ENCODE measurements at places on chromosomes 7 and 10.
A peak's percentile ranks its signal among the peaks of the same experiment; 100 is the strongest.

GRCh38 chr7:141462958-141463357 lies 88.3 kb upstream of the AGK start:
- peak; percentile 58 for DNase-seq

DNA sequence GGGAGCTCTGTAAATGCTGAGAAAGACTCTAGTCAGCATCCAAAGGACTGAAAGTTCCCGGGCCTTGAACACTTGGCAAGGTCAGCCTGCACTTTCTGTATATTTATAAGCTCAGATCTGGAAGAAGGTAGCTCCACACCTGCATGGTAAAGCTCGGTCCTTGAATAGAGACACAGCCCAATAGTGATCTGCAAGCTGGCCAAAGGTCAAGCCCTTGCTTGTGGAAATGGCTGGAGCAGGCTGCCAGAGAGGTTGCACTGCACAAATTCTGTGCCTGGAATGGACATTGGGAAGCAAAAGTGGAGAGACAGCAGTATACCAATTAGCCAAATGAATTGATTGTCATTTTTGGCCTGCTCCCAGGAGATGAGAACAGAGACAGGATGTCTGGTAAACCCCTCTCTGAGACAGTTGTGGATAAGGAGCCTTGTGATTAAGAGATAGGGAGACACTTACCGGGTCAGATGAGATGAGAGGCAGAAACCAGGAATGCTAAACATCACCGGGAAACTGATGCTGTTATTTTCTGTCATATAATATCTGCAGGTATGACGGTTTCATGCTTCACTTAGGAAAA lies 8.0 kb upstream of the FRA10AC1 start:
- DNase-seq, result no peak

DNA sequence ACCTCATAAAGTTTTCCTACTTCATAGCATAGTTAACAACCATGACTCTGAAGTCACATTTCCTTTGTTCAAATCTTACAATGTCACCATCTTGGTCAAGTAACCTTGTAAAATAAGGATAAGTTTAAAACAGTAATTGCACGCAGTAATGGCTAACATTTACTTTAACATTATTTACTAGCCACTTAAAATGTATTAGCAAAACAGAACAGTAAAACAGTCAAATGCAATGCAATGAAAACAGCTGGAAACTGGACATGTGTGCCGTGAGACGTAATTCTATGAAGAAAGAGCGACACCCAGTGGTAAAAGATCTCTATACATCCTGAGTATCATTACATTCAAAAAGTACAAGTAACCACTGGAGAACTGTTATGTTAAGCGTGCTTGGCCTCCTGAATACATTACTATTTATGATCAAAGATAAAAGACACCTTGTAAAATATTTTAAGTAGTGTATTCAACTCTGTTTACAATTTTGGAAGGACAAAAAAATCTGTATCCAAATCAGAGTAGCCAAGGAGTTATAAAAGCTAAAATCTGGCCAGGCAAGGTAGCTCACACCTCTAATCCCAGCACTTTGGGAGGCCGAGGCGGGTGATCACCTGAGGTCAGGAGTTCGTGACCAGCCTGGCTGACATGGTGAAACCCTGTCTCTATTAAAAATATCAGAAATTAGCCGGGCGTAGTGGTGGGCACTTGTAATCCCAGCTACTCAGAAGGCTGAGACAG lies 27.2 kb downstream of the ATE1 start:
- peak; percentile 40 for DNase-seq

DNA sequence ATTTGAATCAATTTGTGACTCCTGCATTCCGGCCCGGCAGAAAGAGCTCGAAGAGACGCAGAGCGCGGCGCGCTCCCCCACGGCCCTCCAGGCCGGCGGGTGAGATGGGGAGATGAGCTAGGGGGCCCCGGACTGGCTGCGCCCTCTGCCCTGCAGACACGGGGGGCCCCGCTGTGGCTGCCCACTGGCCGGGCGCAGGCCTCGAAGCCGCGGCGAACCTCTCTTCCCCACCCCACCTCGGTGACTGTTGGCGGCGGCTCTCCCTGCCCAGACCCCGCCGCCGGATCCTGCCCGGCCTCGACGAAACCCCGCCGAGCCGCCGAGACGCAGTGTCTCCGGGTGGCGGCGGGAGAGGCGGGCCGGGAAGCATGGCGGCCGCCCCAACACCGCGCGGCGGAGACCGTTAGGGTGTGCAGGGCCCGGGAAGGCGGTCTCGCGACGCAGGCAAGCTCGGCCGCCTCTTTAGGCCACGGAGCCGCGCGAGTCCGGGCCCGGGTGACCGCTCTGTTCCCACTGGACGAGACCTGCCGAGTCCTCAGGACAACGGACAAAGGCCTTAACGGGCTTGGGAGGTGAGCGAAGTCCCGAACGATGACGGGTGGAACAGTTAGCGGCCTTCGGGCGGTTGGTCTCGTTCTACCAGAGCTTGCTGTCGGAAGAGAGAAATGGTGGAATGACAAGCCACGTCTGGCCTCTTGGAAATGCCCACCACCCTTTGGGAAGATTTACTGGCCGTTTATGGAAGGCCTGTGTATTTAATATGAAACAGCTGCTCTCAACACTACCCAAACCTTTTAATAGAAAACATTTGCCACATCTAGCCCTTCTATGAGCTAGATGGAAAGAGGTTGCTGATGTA lies 24.3 kb downstream of the NUP42 start:
- no peak for DNase-seq

GRCh38 chr7:371119-371778 lies 81.3 kb downstream of the FOXL3 start:
- DNase-seq, result no peak

DNA sequence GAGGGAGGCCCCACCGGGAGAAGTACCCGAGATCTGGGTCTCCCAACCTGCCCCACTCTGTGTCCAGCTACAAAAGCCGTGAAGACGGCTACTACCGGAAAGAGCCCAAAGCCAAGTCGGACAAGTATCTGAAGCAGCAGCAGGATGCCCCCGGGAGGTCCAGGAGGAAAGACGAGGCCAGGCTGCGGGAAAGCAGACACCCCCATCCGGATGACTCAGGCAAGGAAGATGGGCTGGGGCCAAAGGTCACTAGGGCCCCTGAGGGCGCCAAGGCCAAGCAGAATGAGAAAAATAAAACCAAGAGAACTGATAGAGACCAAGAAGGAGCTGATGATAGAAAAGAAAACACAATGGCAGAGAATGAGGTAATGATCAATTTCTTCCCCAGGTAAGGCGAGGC lies 59.1 kb upstream of the PDCD4 start:
- DNase-seq, result no peak

DNA sequence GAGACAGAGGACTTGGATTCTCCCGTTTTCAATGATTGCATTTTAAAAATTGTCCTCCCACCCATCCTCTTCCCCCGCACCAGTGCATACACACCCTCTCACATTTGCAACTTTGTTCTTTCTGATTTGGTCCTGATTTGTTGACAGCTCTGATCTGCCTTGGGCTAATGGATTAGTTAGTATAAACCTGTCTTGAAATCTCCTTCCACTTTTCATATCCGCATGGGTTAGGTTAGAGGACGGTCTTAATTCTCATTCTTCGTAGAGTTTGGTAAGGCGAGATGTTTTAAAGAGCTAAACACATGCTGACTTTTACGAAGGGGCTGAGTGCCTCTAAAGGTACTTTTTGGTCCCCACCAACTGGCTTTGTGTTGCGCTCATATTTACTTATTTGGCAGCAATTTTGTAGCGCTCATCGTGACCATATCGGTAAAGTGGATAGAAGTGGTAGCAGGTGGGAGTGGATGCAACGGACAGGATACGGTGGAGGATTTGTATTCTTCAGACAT lies 1.1 kb downstream of the AHR start:
- peak; percentile 37 for DNase-seq

DNA sequence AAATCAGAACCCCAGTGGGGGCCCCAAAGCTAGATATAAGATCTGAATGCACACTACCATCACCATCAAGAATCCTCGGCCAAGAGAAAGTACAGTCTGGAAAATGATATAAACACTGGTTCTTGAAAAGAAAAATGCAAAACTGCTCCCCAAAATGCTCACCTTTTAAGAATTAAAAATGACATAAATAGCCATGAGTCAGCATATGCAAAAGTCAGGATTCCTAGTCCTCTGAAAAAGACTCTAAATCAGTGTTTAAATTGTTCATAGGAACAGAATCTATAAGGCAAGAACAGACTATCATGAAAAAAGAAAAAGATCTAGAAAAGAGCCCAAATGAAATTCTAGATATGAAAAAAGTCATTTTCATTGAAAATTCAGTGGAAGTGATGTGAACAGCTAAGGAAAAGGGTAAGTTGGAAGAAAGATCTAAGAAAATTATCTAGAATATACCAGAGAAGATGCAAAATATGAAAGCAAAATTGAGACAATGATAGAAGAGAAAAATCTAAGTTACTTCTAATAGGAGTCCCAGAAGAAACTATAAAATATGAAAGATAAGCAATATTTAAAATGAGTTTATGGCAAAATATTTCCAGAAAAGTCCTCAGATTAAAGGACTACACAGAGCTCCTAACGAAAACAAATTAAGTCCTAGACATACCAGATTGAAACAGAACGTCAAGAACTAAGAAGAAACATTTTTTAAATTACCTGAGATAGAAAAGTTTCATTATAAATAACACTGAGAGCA lies 18.9 kb downstream of the HNRNPA2B1 start:
- no peak for DNase-seq

- DNase-seq, result no peak
Observed at GRCh38 chr10:15180736-15181135, 12.2 kb upstream of the NMT2 start.

GRCh38 chr10:47034441-47035051 lies 123.3 kb downstream of the PTPN20 start:
- no peak for DNase-seq

DNA sequence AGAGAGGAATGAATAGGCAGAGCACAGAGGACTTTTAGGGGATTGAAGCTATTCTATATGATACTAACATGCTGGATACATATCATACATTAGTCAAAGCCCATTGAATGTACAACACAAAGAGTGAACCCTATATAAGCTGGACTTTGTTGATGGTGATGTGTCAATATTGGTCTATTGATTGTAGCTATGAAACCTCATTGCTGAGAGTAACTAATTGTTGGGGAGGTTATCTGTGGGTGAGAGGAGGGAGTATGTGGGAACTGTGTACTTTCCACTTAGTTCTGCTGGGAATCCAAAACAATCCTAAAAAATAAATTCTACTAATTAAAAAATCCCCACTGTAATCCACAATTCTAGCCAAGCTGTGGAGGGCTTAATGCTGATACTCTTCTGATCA lies 22.0 kb upstream of the CYP2C9 start:
- DNase-seq, result no peak

GRCh38 chr7:94665426-94665825 lies 9.5 kb upstream of the SGCE start:
- no peak for DNase-seq

DNA sequence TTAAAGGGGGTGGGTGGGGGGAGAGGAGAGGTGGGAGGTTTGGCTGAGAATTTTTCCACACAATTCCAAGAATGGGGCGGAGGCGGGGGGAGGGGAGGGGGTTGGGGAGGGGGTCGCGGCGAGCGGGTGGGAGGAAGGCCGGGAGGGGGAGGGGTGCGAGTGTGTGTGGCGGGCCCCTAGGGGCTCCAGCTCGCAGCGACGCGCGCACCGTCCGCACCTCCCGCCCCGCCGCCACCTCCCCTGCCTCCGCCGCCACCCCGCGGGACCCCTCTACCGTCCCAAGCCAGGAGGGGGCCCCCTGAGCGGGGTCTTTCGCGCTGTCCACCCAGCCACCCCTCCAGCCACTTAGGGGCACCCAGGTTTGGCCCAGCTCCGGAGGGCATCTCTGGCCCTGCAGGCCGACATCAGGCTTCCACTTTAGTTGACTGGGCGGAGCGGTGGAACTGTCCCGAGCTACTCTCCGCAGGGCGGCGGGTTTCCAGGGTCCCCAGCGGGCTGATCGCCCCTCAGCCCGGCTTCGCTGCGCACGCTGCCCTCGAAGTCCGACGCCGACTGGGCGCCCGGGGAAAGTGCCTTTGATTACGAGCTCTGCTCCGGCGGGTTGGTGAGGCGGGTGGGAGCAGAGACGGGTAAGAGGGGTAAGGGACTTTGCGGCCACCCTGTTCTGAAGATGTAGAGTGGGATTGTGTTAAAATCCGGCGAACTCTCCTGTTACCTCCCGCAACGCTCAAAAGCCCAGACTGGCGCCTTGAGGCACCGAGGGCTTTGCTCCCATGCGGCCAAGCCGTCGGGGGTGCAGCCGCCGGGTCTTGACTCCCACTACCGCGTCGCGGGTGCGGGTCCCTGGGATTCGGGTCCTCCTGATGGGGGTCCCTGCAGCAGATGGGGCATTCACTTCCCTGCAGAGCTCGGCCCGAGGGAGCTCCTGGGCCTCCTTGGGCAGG lies 1.8 kb upstream of the VAX1 start:
- DNase-seq, result no peak

DNA sequence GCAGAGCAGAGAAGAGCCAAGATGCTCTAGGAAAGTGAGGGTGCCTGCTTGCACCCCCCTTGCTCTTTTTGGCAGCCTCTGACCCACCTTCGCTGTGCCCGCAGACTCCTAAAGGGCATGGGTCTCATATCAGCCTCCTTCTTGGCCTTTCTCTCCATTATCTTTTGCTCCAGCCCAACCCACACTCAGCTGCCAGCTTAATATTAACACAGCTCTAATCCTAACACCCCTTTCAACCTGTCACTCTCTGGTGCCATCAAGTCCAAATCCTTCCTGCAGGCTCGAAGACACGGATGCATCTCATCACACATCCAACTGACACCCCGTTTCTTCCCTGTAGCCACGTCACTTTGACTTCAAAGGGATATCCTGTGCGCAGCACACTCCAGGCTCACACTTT lies 171.6 kb upstream of the AUTS2 start:
- DNase-seq, result no peak

DNA sequence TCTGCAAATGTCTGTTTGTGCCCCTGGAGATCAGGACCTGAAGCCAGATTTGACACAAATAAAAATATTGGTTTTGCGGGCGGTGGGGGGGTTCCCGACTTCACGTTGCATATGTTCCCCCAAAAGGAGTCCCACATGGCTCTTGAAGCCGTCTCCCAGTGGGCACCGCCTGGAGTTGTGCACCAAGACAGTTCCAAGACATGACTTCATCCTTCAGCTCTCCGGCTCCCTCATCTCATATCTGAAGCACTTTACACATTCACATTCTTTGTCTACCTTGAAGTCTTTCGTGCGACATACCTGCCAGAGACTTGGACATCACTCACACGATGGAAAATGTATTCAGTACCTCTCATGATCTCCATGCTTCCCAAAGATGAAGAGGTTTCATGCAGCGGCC lies 362.8 kb upstream of the FOXK1 start:
- DNase-seq, result no peak

- DNase-seq, result no peak
Observed at GRCh38 chr10:63977329-63977923, 456.2 kb downstream of the REEP3 start.
